ENCODE measurements at places on chromosomes 6 and 20. TPM values are rescaled to one million over a fixed set of nuclear protein-coding genes. Genes with fewer than 3 reads are reported as not detected.

- peaks cover 9% of the 10 kb centered on the region for H3K4me1 ChIP-seq
- H3K4me3 ChIP-seq, result peak overlapping the region; percentile 42
- DNase-seq, result no peak
- H3K27me3 ChIP-seq, result no peaks in the 10 kb centered on the region
Observed at GRCh38 chr20:63660622-63661021, 2.5 kb downstream of the RTEL1 start.

GRCh38 chr20:21338291-21338690 is 35.2 kb downstream of the XRN2 start:
- no peak overlapping the region for H3K27ac ChIP-seq
- no peaks in the 10 kb centered on the region for H3K27me3 ChIP-seq
- H3K4me3 ChIP-seq, result no peak overlapping the region
- peaks cover 85% of the 10 kb centered on the region for H3K36me3 ChIP-seq
- H3K4me1 ChIP-seq, result no peaks in the 10 kb centered on the region
- no peak for DNase-seq

- no peak for DNase-seq
- peaks cover 23% of the 10 kb centered on the region for H3K36me3 ChIP-seq
- no peak overlapping the region for H3K4me3 ChIP-seq
Observed at GRCh38 chr6:36054956-36055355, 27.3 kb downstream of the MAPK14 start.

- H3K4me1 ChIP-seq, result no peaks in the 10 kb centered on the region
- H3K27me3 ChIP-seq, result no peaks in the 10 kb centered on the region
- H3K4me3 ChIP-seq, result no peak overlapping the region
Observed at GRCh38 chr20:12577213-12577612, 431.6 kb upstream of the SPTLC3 start.

DNA sequence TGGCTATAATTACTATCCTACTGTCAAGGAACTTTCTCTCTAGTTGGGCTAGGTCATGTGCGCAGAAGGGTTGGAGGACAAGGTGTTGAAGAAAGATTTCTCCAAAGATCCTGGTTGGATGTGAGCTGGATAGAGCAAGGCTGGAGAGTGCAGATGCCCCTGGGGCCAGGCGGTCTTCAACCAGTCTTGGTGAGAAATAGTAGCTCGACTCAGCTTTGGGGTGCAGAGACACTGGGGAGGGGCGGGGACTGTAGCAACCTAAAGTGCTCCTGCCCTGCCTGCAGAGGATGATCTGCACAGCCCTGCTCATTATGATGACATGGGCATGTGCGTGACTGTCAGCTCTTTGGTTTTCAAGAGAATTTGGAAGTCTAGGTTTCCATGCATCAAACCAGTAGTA is 35.9 kb downstream of the PHACTR3 start:
- H3K4me1 ChIP-seq, result no peaks in the 10 kb centered on the region
- DNase-seq, result no peak
- H3K27ac ChIP-seq, result no peak overlapping the region

DNA sequence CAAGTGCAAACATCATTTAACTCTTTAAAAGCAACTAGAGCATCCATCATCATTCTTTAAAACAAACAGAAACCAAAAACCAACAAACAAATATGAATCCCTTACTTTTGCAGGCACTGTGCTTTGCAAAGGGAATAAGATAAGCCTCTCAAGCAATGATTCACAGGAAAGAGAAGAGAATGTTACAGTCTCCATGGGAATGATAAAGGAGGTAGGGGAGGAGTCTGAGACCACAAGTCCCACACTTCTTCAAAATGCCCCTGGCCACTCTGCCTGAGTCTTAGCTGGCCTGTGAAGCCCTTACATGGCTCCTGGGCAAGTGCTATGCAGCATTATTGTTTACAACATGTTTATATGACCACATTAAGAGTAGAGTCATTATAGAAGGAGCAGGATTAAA is 257.7 kb upstream of the MARCKS start:
- no peak overlapping the region for H3K4me3 ChIP-seq
- no peak overlapping the region for H3K27ac ChIP-seq
- no peak for DNase-seq
- no peaks in the 10 kb centered on the region for H3K4me1 ChIP-seq
- H3K27me3 ChIP-seq, result peaks cover 1% of the 10 kb centered on the region
- H3K36me3 ChIP-seq, result no peaks in the 10 kb centered on the region

DNA sequence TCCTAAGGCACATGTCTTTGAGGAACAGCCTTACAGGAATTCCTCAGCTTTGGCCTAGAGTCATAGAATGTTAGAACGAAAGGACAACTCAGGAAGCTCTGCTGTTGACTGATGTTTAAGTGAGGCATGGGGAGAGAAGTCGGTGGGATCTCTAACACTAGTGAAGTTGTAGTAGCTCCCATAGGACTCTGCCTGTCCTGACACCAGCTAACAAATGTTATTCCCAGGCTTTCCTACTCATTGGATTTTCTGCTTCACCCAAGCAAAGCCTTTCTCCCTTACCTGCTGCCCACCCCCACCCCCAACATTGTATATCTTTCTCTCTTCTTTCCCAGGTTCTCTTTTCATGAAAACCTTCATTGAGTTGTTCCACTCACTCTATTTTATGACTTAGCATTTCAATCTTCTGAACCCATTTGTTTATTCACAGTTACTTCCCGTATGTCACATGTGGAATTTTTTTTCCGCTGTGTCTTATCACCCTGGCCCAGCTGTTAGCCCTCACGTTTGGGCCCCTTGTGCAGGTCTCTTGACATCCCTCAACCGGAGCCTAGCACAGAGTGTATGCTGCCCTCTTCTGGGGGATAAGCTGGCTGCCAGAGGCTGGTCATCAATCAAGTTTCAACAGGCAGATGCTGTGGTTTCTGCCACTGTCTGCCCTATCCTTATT is 39.2 kb upstream of the RNF8 start:
- DNase-seq, result peak; percentile 23
- peaks cover 6% of the 10 kb centered on the region for H3K4me1 ChIP-seq
- H3K36me3 ChIP-seq, result peaks cover 18% of the 10 kb centered on the region
- H3K4me3 ChIP-seq, result no peak overlapping the region

- H3K27ac ChIP-seq, result no peak overlapping the region
- peak overlapping the region; percentile 50 for H3K4me3 ChIP-seq
- no peaks in the 10 kb centered on the region for H3K36me3 ChIP-seq
- DNase-seq, result peak; percentile 61
- H3K27me3 ChIP-seq, result peaks cover 13% of the 10 kb centered on the region
- peaks cover 13% of the 10 kb centered on the region for H3K4me1 ChIP-seq
Observed at GRCh38 chr20:1965520-1966351, 28.1 kb downstream of the PDYN start.

DNA sequence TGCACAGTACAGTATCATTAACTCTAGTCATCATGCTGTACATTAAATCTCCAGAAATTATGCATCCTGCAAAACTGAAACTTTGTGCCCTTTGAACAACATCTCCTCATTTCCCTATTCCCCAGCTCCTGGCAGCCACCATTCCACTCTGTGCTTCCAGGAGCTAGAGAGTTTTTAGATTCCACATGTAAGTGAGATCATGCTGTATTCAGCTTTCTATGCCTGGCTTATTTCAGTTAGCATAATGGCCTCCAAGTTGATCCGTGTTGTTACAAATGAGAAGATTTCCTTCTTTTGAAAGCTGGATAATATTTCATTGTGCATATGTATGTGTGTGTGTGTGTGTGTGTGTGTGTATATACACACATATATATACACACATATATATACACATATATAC is 86.9 kb upstream of the SLC24A3 start:
- H3K4me1 ChIP-seq, result no peaks in the 10 kb centered on the region
- H3K27me3 ChIP-seq, result no peaks in the 10 kb centered on the region
- no peak overlapping the region for H3K27ac ChIP-seq
- no peak overlapping the region for H3K4me3 ChIP-seq
- no peaks in the 10 kb centered on the region for H3K36me3 ChIP-seq
- DNase-seq, result no peak

DNA sequence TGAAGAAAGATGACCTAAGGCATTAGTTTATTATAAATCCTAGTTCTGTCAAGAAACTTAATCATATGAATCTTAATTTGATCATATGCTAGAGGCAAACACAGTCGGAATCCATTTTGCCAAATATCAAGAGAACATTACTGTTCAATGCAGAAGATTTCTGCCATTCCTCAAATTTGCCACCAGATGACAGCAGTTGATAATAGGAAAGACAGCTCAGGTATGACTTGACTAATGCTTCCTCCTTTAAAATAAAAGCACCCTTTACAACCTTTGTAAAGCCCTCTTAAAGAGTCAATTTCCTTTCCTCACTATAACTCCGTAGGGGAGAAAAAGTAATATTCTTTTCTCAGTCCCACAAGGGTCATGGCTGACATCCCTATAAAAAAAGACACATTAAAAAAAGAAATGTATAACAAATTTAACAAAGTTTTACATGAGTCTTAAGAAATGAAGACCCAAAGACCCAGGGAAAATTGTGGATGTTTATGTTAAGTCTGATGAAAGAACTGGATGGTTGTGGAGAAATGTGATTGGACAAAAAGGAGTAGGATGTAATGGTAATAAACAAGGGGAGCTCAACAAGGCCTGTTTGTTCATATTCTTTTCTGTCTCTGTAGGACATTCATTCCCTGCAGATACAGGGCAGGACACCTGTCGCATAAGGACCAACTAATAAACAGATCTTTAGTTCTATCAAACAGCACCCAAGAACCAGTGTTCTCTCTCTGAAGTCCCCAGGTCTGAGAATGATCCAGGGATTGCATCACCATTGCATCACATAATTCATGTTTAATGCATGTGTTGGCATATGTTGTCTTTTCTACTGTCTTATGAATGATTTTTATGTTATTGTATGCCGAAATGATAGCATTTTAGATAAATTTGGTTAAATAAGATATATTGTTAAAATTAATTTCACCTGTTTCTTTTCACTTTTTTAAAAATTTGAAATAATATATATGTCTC is 23.0 kb upstream of the IL17A start:
- no peak for DNase-seq
- peaks cover 35% of the 10 kb centered on the region for H3K27me3 ChIP-seq
- peaks cover 35% of the 10 kb centered on the region for H3K4me1 ChIP-seq
- peak overlapping the region; percentile 87 for H3K27ac ChIP-seq
- peaks cover 13% of the 10 kb centered on the region for H3K36me3 ChIP-seq

- DNase-seq, result no peak
- H3K4me3 ChIP-seq, result no peak overlapping the region
- H3K27ac ChIP-seq, result no peak overlapping the region
- peaks cover 30% of the 10 kb centered on the region for H3K27me3 ChIP-seq
Observed at GRCh38 chr20:22590662-22591061, 6.3 kb upstream of the FOXA2 start.

GRCh38 chr6:42555477-42556457 is 8.1 kb upstream of the UBR2 start:
- peak; percentile 47 for DNase-seq
- peaks cover 9% of the 10 kb centered on the region for H3K4me1 ChIP-seq
- no peak overlapping the region for H3K27ac ChIP-seq
- H3K4me3 ChIP-seq, result no peak overlapping the region

DNA sequence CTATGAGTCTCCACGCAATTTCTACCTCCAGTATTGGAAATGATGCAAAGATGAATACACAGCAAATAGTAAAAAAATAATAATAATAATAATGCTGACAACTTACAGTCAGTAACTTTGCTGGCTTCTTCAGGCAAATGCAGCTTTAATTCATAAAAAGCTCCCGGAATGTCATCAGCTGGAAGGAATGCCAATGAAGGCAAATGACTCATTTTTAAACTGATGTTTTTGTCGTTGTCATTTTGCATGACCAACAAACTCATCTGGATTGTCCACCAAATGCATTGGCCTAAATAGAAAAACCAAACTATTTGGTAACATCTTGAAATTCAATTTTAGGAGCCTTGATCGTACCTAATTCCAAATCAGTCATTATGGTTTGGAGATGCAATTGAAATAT is 217.1 kb downstream of the ALDH8A1 start:
- DNase-seq, result no peak
- H3K4me1 ChIP-seq, result no peaks in the 10 kb centered on the region
- no peaks in the 10 kb centered on the region for H3K36me3 ChIP-seq
- peaks cover 9% of the 10 kb centered on the region for H3K27me3 ChIP-seq

DNA sequence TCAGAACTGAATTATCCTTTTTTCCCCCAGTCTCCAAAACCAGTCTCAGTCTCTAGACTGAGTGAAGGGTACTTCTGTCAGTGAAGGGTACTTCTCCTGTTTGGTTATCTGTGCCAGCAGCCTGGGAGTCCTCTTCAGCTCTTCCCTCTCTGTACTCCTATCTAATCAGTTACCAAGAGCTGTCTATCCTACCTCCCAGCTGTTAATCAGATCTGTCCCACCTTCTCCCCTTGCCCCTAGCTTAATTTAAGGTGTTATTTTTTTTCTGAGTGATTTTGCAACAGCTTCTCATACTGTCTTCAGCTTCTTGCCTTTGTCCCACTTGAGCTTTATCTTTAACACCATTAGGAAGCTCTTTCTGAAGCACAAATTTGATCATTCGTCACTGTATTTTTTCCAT is 491.9 kb upstream of the SOX4 start:
- DNase-seq, result no peak
- H3K4me1 ChIP-seq, result peaks cover 9% of the 10 kb centered on the region
- no peaks in the 10 kb centered on the region for H3K36me3 ChIP-seq
- no peaks in the 10 kb centered on the region for H3K27me3 ChIP-seq
- no peak overlapping the region for H3K4me3 ChIP-seq
- no peak overlapping the region for H3K27ac ChIP-seq

GRCh38 chr20:8461186-8461585 is 329.1 kb downstream of the PLCB1 start:
- H3K4me1 ChIP-seq, result peaks cover 1% of the 10 kb centered on the region
- H3K27ac ChIP-seq, result no peak overlapping the region
- no peaks in the 10 kb centered on the region for H3K36me3 ChIP-seq
- no peak for DNase-seq

GRCh38 chr6:111478749-111479148 is 4.3 kb downstream of the REV3L start:
- H3K4me3 ChIP-seq, result no peak overlapping the region
- no peaks in the 10 kb centered on the region for H3K27me3 ChIP-seq
- no peak overlapping the region for H3K27ac ChIP-seq
- H3K36me3 ChIP-seq, result peaks cover 2% of the 10 kb centered on the region

DNA sequence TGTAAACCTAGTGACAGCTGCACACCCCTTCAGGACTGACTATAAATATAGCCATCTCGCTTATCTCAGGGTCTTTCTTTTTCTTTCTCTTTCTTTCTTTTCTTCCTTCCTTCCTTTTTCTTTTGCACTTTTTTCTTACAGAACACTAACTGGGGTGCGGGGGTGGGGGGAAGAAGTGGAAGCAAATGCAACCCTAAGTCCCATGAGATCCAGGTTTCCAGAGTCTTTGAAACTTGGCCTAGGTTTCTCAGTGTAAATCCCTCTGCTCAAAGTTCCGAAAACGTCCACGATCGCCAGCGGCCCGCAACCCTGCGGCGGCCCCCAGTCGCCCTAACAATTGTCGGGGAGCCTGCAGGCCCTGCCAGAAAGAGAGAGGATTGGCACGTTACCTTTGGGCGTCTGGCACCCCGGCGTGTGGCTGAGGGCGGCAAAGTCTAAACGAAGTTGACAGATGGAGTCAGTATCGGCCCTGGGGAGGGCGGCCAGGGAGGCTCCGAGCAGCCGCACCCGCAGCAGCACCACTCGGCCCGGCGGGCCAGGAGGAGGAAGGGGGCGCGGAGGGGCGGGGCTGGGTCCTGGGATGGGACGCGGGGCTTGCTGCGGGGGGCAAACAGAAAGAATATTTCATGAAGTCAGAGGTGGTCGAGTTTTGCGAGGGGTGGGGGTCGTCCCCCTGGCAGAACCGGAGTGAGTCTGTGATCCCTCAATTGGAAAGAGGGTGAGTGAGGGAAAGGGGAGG is 577 bp upstream of the FOXF2 start:
- H3K27me3 ChIP-seq, result peaks cover 70% of the 10 kb centered on the region
- peak overlapping the region; percentile 55 for H3K4me3 ChIP-seq
- DNase-seq, result no peak
- no peaks in the 10 kb centered on the region for H3K36me3 ChIP-seq
- H3K27ac ChIP-seq, result no peak overlapping the region

The WFDC5 gene
- total RNA-seq, result not detected

The DEFB127 gene
- total RNA-seq, result not detected

The HDGFL1 gene
- not detected for total RNA-seq

The ANKEF1 gene
- total RNA-seq, result 0.25 TPM

Measured in activated T-helper 2 cell treated with anti-CD3 and anti-CD28 coated beads, Interferon-gamma antibody, Interleukin-2, Interleukin-4, amounts not matched to agents 10 μg/mL and 5 μg/mL and 100 μg/mL, durations not matched to agents 14 hours and 24 hours and 36 hours (primary cell).